Cerebellar cortex (tissue), 1 donor: ENCODE measurements at places on chromosomes 12 and 14.

- DNase-seq, result no peak
Observed at GRCh38 chr14:102999227-102999895, 58.0 kb downstream of the CDC42BPB start.

DNA sequence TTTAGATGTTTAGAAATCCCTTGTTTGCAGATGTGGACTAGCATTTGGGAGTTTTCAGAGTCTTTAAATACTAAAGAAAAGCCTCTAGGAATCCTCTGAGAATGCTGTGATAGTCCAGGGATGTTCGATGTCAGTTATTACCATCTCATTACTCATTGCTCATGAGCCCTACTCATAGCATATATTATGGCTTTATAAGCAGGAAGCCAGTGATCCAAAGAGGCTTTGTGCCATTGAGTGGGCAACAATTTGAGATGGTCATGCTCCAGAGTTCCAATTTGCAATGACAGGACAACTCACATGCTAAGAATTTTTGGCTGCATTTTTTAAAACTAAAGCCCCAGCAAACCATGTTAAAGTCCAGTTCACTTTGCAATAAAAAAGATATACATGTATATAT, 163.0 kb downstream of the OTOGL start:
- no peak for DNase-seq

DNA sequence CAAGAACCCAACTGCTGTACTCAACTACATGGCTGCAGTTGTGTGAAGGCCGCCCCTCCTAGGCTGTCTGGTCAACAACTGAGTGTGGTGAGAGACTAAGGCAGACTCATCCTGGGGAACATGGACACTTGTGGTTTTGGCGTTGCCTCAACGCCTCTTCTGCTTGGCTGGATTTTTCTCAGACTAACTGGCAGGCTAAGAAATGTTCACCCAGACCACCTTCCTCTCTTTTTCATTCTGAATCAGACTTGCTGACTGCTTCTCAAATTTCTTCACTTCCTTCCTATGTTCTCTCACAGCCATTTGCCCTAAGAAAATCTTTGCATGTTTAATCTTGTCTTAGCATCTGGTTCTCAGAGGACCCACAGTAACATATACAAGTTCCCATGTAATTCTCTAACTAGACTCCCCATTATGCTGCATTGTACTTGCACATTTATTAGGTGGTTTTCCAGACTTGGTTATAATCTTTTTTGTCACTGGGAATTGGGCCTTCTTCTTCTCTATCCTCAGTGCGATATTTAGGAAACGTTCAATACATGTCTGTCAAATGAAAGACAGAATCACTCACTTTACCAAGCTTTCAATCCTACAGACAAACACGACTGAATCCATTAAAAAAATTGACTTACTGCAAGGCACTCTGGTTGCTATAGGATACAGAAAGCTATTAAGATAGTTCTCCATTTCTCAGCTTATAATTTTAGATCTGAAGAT, 327.6 kb downstream of the CCER1 start:
- DNase-seq, result no peak

- no peak for DNase-seq
Observed at GRCh38 chr12:110180591-110181005, 56.4 kb downstream of the IFT81 start.

- no peak for DNase-seq
Observed at GRCh38 chr12:94731733-94732360, 81.5 kb upstream of the TMCC3 start.

- no peak for DNase-seq
Observed at GRCh38 chr14:98035396-98035795, 1236.6 kb downstream of the BCL11B start.
